Testis (tissue), 5 donors: ENCODE measurements at places on chromosomes 11 and 22. TPM values are rescaled to one million over a fixed set of nuclear protein-coding genes. Genes with fewer than 3 reads are reported as not detected.

Gene OR6T1
- not detected for total RNA-seq

Gene CALCB
- total RNA-seq, result 1.2 TPM

Gene PLAAT5
- 60.6 TPM for total RNA-seq

DNA sequence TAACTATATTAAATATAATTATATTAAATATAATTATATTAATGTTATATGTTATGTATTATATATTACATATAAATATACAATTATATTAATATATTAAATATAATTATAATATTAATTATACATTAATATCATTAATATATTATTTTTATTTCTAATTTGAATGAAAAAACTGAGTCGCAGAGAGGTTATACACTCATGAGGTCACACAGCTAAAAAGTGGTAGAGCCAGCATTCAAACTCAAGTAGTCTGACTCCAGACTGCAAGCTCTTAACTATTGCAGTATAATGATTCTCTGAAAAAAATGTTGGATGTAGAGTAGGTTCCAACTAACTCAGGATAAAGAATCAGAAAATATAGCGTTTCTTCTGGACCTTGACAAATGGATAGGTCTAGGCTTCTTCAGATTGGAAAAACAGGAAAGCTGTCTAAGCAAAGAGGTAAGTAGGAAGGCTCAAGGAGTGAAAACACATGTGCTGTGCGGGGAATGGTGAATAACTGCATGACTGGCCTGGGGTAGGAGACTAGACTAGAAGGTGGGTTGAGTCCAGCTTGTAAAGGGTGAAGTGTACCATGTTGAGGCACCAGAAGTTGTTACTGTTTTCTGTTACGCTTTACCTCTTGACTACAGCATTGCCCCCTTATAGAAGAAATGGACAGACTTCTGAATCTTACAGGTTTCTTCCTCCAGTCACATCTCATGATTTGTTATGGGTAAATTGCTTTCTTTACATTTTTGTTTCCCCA lies 80.3 kb downstream of the TRIM44 start:
- DNase-seq, result no peak

Gene OR52A5
- total RNA-seq, result 0.55 TPM

DNA sequence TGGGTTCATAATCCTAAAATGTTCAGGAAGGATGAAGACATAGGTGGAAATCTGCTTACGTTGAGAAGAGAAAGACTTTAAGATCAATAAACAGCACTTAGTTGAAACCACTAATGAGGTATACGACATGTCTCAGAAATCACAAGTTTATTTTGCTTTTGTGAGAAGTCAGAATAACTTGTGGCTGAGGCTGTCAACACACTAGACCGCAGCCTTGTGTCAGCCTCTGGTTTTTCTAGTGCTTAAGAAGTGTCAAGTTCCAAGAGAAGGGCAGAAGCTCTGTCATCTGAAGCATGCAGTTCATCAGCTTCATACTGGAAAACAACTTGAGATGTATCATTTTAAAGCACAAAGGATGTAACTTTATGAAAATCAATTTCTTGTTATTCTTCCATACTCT lies 420.9 kb downstream of the METTL15 start:
- no peak for DNase-seq

- peak; percentile 46 for DNase-seq
Measured at GRCh38 chr22:36546092-36546804, 17.3 kb upstream of the EIF3D start.

Gene SLC1A2
- total RNA-seq, result 1.1 TPM

GRCh38 chr11:117188620-117189081 lies 10.1 kb downstream of the SIDT2 start:
- DNase-seq, result no peak

Gene OR10A3
- 0.25 TPM for total RNA-seq

- peak; percentile 57 for DNase-seq
Measured at GRCh38 chr11:12430954-12431595, 53.7 kb downstream of the PARVA start.

Gene ROM1
- total RNA-seq, result 9.7 TPM

- DNase-seq, result peak; percentile 37
Measured at GRCh38 chr11:22192289-22192641, 620 bp upstream of the ANO5 start.

- no peak for DNase-seq
Measured at GRCh38 chr11:35419830-35420333, 524 bp upstream of the SLC1A2 start.

GRCh38 chr22:32217465-32217864 lies 12.6 kb upstream of the RFPL2 start:
- DNase-seq, result no peak

DNA sequence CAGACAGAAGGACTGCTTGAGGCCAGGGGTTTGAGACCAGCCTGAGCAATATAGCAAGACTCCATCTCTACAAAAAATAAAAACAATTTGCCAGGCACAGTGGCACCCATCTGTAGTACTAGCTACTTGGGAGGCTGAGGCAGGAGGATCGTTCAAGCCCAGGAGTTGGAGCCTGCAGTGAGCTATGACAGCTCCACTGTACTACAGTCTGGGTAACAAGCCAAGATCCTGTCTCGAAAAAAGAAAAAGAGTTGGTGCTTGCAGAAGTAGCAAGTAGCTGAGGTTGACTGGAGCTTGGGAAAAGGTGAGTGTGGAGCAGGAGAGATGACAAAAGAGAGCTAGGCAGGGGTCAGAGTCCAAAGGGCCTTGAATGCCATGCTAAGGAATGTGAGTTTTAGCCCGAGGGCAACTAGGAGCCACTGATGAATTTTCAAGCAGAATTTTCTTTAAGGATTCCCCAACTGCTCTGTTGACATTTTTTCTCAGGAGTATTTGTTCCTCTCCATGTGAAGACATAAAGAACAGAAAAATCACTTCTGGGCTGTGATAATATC lies 3.1 kb downstream of the AP1B1 start:
- no peak for DNase-seq

Gene ESAM
- 6.0 TPM for total RNA-seq

DNA sequence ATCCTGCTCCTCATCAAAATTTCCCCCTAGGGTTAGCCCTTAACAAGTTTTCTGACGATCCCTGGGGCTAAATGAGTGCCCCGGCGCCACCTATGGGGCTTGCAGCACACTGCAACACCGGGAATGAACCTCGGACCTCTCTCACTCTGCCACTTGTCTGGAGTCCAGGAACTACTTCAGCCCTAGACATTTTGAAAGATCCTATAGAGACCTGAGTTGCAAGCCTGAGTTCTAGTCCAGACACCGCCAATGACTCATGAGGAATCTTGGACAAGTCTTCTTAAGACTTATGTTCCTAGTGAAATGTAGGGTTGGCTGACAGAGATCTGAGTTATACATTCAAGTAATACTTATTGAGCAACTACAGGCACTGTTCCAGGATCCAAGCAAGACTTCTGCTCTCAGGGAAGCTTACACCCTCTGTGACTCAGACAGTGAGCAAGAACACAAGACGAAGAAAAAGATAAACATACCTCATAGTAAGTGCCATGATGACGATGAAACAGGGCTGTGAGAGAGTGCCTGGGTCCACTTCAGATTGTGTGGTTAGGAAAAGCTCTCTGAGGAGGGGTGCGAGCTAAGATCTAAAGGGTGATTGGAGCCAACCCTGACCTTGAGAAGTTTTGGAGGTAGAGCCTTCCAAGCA lies 10.2 kb upstream of the STK33 start:
- peak; percentile 75 for DNase-seq

- no peak for DNase-seq
Measured at GRCh38 chr11:14793546-14793945, 98.5 kb downstream of the CYP2R1 start.

- DNase-seq, result no peak
Measured at GRCh38 chr11:96021901-96022650, 98.2 kb upstream of the MTMR2 start.

DNA sequence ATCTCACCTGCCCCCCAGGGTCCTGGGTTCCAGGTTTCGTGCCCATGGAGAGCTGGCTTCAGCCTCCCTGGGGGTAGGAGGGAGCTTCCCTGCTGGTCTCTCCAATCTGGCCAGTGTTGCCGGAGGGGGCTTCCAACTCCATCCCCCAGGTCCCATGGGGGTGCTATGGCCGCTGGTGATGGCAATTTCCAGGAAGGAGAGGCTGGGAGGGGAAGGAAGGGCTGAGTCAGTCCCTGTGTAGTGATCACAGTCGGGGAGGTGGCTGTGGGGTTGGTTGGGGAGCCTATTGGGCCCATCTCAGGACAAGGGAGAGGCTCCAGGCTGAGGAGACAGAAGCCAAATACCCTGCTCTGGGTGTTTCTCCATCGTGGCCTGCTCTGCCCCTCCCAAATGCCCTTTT lies 5.7 kb upstream of the CDC42EP2 start:
- no peak for DNase-seq

DNA sequence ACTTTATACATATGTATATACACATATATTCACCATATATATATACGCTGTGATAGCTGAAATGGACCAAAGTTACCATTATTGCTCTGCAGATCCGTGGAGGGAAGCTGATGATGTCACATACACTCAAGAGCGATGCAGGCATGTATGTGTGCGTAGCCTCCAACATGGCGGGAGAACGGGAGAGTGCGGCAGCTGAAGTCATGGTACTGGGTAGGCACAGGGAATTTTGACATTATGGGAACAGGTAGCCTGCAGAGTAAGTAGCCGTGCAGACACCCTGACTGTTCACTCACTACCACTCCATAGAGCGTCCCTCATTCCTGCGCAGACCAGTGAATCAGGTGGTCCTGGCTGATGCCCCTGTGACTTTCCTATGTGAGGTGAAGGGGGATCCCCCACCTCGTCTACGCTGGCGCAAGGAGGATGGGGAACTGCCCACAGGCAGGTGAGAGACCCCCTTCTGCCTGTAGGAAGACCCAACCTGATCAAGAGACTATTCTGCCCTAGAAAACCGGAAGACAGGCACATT lies 4.7 kb downstream of the ROBO3 start:
- DNase-seq, result no peak

GRCh38 chr11:87722756-87723565 lies 452.3 kb downstream of the RAB38 start:
- DNase-seq, result peak; percentile 71

Gene CCDC89
- 43.1 TPM for total RNA-seq

Gene GNAZ
- 15.1 TPM for total RNA-seq

Gene CABP2
- total RNA-seq, result not detected

DNA sequence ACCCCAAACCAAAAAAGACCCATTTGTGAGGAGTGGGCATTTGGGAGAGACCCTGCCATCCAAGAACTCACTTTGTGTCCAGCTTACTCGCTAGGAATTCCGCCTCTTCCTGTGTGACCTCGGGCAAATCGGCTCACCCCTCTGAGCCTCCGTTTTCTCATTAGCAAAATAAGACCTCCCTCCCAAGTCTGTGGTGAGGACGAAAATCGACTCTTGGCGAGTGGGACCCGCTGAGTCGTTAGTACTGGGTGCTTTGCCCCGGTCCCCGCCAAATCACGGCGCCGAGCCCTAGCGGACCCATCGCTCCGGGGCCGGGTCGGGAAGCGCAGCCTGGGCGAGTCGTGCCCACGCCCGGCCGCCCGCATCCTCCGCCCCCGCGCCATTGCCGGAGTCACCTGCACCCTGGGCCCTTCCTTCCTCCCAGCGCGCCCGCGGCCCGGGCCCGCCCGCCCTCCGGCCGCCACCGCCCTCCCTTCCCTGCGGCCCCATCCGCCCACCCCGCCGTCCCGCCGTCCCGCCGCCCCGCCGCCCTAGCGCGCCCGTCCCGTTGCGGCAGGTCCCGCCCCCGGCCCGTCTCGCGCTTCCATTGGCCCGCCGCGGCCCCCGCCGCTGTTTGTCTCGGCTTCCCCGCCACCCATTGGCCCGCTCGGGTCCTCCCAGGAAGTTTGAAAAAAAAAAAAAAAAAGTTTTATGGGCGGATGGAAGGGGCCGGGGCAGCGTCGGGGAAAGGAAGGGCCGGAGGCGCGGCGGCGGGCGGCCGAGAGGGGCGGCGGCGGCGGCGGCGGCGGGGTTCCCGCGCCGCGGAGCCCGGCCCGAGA lies 48.9 kb downstream of the TRIOBP start:
- peak; percentile 94 for DNase-seq

GRCh38 chr11:116255321-116255953 lies 517.4 kb downstream of the BUD13 start:
- no peak for DNase-seq

GRCh38 chr11:61923166-61924063 lies 6.0 kb upstream of the RAB3IL1 start:
- peak; percentile 97 for DNase-seq

Gene ALDH3B2
- total RNA-seq, result 0.19 TPM

GRCh38 chr11:74100735-74101134 lies 70.1 kb downstream of the C2CD3 start:
- no peak for DNase-seq

- no peak for DNase-seq
Measured at GRCh38 chr11:45485070-45485707, 180.2 kb downstream of the CHST1 start.

- no peak for DNase-seq
Measured at GRCh38 chr11:29025001-29025400, 916.8 kb downstream of the METTL15 start.

Gene RPS6KB2
- total RNA-seq, result 47.4 TPM

Gene CYTH4
- 2.7 TPM for total RNA-seq

DNA sequence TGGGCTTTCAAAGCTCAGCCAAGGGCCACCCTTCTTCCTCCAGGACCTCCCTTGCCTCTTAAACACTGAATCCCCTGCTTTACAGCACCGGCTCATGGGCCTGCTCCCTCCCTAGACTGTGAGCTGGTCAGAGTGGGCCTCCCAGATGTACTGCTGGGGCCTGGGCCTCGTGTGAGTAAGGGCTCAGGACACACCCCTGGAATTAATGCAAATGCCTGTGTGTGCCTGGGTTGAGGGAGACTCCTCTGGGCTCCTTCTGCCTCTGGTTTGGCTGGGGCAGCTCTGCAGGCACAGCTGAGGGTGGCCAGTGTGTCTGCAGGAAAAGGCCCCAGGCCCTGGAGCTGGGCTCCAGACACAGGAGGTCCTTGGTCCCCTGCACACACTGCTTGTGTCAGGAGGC lies 24.2 kb downstream of the ALX4 start:
- no peak for DNase-seq

DNA sequence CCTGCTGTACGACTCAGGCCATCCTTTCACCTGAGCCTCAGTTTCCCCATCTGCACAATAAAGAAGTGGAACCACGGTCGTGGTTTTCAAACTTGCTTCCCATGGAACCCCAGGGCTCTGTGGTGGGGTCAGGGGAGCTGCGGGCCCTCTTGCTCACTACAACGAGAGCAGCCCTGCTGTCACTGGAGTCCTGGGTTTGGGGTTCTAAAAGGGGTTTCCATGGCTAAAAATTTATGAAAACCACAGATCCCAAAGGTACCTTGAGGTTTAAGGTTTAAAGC lies 45.4 kb upstream of the CARS1 start:
- DNase-seq, result no peak

Gene OR51B4
- 0.74 TPM for total RNA-seq

Gene C11orf42
- 10.1 TPM for total RNA-seq

Gene OTOG
- 2.2 TPM for total RNA-seq

DNA sequence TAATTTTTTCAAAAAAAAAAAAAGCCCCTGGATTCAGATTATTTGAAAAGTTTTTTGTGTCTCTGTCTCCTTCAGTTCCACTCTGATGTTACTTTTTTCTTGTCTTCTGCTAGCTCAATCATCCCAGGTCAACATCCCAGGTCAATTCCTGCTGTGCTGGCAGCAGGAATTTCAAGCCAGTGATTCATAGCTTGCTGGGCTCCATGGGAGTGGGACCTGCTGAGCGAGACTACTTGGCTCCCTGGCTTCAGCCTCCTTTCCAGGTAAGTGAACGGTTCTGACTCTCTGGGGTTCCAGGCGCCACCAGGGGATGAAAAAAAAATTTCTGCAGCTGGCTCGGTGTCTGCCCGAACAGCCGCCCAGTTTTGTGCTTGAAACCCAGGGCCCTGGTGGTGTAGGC lies 31.4 kb downstream of the PLAAT5 start:
- DNase-seq, result no peak

- no peak for DNase-seq
Measured at GRCh38 chr22:49158741-49159564, 668.7 kb downstream of the BRD1 start.

Gene DSCAML1
- 3.0 TPM for total RNA-seq

Gene CDC42EP2
- total RNA-seq, result 4.4 TPM
